ENCODE measurements at places on chromosomes 6 and 20.
A peak's percentile ranks its signal among the peaks of the same experiment; 100 is the strongest.

DNA sequence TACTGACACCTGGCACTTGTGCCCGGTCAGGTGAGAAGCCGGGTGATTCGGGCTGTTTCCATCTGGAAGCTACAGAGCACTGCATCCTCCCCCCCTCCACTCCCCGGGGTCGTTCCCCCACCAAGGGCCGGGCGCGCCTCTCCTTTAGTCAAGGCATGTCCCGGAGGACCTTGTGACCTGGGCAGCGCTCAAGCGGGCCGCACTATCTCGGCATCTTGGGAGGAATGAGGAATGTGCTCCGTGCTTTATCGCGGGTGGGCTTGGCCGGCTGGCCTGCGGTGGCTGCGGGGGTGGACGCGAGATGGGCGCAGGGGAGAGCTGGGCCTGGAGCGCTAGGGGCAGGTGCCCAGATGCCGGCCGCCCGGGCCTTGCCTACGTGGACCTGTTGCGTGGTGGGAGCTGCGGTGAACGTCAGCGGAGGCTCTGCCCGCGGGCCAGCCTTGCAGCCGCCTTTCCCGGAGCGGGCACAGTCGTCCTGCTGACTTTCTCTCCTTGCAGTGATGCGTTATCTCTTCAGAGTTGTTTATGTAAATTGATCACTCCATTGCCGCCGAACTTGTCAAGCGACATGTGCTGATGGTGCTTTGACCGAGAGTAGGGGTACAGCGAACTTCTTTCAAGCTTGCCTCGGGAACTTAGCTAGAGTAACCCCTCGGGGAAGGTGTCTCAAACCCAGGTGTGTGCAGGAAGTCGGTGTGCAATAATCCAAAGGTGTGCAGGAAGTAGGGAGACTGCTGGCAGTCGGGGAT is 1.1 kb downstream of the LRRC1 start:
- DNase-seq = peak; percentile 28

- DNase-seq = no peak
These were observed 145.8 kb upstream of the KCNQ5 start for GRCh38 chr6:72476051-72476450.

DNA sequence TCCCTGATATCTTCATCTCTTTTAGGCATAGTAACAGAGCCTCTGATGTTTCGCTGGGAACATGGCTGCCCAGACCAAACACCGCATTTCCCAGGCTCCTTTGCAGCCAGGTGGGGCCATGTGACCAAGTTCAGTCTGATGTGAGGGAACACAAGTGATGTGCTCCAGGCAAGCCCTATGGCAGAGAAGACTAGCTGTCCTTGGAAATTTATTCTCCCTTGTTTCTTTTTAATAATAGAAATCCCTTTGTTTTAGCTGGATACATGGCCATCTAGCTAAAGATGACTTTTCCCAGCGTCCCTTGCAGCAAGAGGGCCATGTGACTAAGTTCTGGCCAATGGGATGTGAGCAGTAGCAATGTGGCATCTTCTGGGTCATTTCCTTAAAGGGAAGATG is 30.8 kb downstream of the SLC2A10 start:
- DNase-seq = no peak

GRCh38 chr6:31474871-31475286 is 23.1 kb upstream of the MICB start:
- no peak for DNase-seq

GRCh38 chr20:63100174-63100925 is 93.6 kb upstream of the BHLHE23 start:
- no peak for DNase-seq

DNA sequence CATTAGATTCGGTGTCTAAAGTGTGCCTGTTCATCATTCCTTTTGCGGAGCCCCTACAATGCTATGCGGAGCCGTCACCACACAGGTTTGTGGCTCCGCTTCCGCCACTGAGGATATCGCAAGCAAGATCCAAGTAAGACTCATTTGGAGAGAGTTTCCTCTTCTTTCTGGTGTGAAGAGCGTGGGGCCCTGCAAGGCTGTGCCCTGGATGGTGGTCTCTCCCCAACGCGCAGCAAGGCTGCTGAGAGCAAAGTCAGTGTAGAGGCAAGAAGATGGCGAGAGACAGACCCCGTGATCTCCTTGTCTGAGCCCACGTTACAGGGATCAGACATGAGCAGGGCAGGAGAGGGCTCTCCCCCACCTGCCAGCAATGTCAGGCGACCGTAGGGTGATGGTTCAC is 96.3 kb upstream of the AFDN start:
- no peak for DNase-seq

DNA sequence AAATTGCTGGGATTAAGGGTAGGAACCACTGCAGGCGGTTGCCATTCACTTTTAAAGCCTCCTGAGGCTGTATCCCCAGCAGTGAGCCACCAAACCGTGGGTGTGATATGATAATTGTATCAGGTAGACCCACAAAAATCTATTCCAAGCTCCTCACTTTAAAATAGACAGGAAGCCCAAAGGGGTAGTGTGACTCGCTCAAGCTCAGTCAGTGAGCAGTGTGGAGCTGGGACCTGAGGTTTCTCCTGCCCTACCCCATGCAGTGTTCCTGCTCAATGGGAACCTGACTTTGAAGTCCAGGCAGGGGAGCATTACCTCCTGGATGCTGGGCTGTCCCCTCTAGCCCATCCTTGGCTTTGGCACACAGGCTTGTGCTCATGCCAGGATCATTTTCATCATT is 14.9 kb upstream of the MAPRE1 start:
- no peak for DNase-seq

DNA sequence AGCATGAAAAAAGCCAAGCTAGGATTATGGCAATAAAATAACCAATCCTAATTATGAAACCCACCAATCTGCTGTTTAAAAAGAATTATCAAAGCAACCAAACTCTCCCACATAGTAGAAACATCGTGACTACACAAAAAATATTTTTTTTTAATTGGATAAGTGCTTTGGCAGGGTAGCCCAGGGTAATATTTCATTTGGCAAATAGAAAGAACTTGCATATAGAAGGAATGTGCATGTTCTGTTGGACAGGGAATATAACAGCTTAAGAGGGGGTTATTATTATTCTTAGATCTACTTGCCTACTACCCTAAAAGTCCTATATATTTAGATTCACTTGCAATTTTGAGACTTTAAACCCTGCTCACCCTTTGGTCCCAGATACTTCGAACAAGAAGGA is 972 bp downstream of the GSTA3 start:
- DNase-seq = no peak

- no peak for DNase-seq
These were observed 266.0 kb downstream of the ALDH8A1 start for GRCh38 chr6:134683783-134684422.

DNA sequence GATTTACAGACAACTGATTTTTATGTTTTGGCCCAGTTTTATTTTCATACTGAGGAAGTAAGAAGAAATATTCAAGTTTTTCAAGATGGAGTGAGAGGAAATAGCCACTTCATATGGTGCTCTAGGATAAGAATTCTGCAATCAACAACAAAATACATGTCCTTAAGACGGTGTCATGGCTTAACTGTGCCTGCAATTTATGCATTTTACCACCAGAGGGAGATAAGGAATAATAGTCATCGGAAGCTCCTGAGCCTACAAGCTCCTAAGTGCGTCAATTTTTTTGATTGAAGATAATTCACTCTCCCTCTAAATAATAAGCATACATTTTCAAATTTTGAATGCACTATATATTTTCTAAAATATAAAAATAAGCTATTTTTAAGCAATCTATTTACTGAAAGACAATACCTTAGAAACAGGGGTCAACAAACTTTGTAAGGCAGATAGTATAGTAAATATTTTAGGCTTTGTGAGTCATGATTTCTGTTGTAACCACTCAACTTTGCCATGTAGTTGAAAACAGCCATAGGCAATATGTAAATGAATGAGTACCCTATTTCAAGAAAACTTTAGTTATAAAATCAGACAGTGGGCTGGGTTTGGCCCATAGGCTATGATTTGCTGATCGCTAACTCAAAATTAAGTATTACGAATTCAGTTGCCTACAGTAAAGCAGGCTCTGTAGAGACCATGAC is 230.9 kb upstream of the DTNBP1 start:
- DNase-seq = no peak

GRCh38 chr6:145034664-145035063 is 700.7 kb downstream of the EPM2A start:
- no peak for DNase-seq

DNA sequence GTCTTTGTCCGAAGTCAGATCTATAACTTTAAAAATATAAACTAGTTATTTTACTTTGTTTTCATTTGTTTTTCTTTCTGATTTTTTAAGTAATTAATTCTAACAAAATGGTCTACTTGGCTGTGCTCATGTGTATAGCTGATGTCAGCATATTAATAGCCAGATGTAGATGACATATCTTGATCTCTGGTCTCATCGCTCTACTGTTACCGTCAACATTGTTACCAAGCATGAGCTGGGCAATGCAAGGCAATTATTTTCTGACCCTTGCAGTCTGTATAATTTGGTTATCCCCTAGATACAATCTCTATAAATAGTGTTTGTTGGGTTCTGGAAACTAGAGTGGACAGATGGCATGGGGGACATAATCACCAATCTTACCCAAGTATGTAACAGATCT is 151.6 kb upstream of the PTPRK start:
- DNase-seq = no peak

DNA sequence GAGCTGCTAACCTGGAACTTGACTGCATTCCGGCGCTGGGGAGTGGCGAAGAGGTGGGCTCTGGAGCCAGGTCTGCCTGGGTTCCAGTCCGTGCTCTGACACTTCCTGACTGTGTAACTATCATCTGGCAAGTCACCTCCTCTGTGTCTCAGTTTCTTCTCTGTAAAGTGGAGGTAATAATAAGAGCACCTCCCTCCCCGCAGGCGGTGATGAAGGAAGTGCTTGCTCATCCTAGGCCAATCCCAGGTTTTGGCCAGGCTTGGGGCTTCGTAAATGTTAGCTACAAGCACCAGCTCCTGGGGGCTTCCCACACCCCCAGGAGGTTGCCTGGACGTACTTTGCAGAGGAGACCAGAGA is 32.8 kb downstream of the SNAI1 start:
- DNase-seq = no peak

GRCh38 chr20:22387452-22387851 is 196.9 kb downstream of the FOXA2 start:
- no peak for DNase-seq

DNA sequence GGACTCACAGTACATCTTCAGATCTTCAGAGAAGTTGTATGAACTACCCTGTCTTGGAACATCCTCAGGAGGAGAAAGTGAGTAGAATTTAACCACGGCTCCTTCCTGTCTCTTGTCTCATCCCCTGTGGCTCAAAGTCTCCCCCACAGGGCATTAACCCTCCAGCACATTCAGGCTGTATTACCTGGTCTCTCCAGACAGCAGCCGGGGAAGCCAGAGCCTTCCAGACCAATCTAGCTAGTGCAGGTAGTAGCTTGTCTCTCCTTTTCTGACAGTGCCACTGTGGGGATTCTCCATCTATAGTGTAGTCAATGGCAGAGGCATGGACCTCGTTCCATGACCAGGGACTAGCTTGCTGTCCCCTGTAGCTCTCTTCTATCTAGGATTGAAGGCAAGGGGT is 16.9 kb upstream of the ELMO2 start:
- DNase-seq = no peak

DNA sequence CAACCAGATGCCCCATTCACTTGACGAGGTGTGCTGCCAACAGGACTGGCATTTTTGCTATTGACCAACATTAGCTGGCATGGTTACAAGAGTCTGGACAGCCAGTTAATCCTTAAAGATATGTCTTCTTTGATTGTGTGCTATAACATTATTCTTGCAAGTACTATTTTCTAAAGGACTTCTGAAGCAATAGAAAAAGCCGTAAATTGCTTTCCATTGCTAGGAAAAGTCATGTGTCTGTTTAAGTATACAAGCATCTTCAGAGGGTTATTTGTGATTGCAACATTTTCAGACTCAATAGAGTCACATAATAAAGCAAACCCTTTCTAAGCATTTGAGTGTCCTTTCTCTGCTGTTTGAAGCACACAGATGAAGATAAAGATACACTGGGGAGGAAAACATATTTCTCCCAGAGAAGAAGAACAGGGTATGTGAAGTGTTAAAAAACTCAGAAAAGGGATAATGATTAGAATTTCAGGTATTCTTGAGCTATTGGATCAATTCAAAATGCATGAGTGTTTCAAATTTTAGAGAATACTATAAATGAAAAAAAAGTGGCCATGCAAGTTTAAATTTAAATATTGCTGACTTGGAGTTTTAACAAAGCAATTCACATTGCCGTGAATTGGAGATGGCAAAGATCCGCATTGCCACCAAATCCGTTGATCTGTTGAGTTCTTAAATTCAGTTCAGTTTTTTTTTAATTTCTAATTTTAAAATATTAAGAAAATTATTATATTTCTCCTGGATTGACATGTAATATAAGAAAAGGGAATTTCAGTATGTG is 191.7 kb upstream of the MAP3K7 start:
- DNase-seq = no peak

- no peak for DNase-seq
These were observed 148.5 kb upstream of the BEND6 start for GRCh38 chr6:56806368-56806767.

DNA sequence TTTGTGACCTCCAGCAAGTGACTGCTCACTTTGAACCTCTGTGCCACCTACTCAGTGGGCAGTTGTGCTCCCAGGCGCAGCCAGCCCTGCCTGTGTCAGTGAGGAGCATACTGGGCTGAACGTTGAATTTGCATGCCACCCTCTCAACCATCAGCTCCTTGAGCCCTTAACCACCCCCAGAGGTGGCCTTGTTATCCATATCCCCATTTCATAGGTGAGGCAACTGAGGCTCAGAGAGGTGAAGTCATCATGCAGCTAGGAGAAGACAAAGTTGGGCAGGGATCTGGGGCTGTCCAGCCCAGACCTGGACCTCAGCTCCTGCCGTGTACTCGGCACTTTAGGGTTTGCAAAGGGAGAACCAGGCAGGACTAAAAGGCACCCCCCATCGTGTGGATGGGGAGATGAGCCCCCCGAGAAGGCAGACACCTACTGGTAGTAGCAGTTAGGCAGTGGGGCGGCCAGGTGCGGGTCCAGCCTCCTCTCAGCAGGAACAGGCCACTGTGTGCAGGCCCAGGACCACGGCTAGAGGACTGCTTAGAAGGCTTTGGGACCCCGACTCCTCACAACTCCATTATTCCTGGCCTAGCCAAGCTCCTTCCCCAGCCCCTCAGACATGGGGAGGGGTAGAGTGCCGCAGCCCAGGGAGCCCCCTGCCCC is 100.8 kb upstream of the MYL9 start:
- DNase-seq = no peak
